ENCODE measurements at places on chromosomes 12 and 14.
A peak's percentile ranks its signal among the peaks of the same experiment; 100 is the strongest.

GRCh38 chr12:124586756-124587155 is 19.3 kb upstream of the NCOR2 start:
- DNase-seq: no peak

GRCh38 chr12:47689215-47689614 is 16.6 kb downstream of the RPAP3 start:
- no peak for DNase-seq

- DNase-seq: no peak
These were observed 1.1 kb downstream of the CARMIL3 start for GRCh38 chr14:24052656-24053547.

- no peak for DNase-seq
These were observed 57.9 kb downstream of the NAV3 start for GRCh38 chr12:77888611-77889010.

DNA sequence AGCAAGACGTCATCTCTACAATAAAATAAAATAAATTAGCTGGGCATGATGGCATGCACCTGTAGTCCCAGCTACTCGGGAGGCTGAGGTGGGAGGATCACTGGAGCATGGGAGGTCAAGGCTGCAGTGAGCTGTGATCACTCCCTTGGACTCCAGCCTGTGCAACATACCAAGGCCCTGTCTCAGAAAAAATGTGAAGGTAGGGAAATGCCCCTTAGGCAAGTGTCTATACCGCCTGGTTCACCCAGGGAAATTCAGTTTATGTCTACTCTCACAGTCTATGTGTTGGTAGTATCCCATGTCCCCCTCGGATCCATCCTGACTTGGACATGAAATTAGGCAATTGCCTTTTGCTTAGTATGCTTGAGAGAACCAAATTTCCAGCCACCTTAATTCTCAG is 88.4 kb upstream of the TMEM132C start:
- DNase-seq: no peak

DNA sequence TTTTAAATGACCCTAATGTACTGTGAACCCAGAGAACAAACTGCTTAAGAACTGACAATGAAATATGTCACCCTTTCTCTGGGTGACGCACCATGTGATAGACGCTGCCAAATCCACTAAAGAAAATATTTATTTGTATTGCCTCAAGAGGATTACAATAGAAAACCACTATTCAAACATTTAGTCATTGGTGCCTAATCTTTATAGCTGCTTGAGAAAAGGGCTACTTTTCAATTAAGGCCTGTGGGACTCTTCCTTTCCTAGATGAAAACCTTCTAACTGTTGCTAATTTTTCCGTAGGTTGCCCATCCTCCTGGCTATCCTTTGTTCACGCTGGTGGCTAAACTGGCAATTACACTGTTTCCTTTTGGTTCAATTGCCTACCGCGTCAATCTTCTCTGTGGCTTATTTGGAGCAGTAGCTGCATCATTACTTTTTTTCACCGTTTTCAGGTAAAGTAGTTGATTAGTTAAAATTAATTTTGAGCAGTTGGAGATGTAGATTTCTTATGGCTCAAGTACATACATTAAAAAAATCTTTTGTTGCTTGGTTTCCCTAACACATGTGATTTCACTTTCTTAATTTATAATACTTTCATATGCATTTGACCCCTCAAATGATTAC is 6.0 kb downstream of the TMEM260 start:
- no peak for DNase-seq

- no peak for DNase-seq
These were observed 33.7 kb downstream of the FGFR1OP2 start for GRCh38 chr12:26971963-26972362.

DNA sequence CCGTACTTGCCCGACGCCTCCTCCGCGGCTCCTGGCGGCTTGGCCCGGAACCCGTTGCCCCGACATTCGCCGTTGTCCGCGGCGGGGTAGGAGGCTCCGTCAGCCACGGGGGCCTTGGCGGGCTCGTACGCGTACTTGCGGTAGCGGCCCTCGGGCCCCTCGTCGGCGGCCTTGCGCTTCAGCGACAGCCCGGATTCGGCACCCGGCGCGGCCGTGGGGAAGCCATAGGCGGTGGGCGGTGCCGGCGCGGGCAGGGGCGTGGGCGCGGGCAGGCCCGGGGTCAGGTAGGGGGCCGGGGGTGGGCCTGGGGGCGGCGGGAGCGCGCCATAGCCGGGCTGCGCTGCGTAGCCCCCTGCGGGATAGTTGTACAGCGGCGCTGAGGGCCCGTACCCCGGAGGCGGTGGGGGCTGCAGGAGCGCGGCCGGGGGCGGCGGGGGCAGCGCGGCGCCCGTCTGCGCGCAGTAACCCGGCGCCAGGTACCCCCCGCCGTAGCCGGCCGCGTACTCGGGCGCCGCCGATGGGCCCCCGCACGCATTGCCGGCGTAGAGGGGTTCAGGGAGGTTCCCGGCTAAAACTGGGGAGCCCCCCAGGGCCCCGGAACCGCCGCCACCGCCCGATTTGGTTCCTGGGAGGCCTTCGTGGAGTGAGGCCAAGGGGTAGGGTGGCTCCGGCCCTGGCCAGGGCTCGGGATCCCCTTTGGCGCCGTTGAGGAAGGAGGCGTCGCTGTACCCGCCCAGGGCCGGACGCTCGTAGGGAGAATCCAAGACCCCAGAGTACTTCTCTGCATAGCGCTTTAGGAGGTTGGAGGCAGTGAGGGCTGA is 26.9 kb downstream of the FIGNL2 start:
- DNase-seq: no peak

- DNase-seq: peak; percentile 64
These were observed 19.9 kb downstream of the CDKN1B start for GRCh38 chr12:12736759-12737676.

DNA sequence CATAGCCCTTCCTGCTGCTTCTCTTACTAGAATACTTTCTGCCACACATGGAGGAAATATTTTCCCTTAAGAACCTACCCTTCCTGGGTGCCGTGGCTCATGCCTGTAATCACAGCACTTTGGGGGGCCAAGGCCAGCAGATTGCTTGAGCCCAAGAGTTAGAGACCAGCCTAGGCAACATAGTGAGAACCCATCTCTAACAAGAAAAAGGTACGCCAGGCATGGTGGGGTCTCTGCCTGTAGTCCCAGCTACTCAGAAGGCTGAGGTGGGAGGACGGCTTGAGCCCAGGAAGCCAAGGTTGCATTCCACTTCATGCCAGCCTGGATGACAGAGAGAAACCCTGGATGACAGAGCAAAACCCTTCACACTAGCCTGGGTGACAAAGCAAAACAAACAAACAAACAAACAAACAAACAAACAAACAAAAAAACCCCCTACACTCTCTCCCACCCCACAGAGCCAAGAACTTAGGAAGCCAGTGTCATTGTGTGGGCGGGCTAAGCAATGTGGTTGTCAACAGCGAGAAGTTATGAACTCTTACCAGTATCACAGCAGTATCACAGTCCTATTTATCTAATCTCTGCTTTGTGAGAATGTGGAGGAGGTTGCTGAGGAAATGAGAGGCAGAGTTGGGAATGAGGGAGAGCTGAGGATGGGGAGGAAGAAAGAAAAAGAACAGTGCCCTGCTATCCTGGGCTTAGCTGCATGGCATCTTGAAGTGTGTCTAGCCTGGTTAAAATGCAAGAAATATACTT is 53.8 kb upstream of the CLEC14A start:
- no peak for DNase-seq

- DNase-seq: no peak
These were observed 52.6 kb upstream of the PRMT8 start for GRCh38 chr12:3438401-3438800.

DNA sequence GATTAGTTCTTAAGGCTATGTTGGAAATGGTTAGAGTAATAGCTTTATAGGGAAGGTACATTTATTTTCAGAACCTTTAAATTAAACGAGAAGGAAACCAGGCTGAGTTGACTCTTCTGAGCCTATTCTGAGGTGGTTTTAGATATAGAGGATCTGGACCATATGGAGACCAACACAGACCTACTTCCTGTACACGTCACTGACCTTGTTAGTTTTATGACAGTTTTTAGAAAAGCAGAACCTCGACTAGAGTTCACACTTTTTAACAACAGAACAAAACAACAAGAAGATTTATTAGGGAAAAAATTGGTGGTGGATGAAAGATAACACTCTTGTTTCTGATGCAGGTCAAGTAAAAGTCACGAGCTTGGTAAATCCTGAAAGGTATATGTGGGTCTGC is 107.1 kb downstream of the NPAS3 start:
- DNase-seq: no peak

GRCh38 chr12:67400742-67401141 is 131.6 kb downstream of the CAND1 start:
- DNase-seq: no peak

GRCh38 chr14:102363182-102363943 is 622 bp downstream of the TECPR2 start:
- no peak for DNase-seq

DNA sequence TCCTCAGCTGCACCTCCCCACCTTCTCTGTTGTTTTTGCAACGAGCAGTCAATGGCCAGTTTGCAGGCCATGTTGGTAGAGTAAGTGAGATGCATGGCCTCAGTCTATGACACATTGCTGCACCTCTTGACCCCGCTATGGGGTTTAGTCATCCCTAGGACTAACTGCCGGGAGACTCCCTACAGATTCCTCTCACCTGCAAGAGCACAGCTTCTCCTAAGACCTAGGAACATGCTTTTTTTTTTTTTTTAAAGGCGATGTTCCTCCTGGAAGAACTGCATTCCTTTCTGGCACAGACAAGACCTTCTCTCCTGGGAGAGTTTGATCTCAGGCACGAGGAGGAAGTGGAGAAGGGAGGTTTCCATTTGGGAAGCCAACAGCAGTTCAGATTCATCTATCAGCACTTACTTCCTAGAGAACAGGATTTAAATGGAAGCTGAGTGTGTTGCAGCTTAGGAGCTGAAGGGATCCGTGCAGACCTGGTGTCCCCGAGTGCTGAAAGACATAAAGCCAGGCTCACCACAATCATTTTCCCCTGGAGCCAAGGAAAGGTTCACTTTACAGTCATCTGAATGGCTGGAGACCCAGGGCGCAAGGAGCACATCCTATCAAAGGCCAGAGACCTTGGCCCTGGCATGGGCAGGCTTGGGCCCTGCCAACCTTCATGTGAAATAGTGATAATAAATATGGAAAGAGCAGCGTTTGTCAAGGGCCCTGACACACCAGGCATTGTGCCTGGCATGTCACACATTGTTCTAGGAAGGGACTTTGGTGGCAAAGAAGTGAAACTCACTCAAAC is 104.1 kb downstream of the LGMN start:
- no peak for DNase-seq

GRCh38 chr12:10750385-10750727 is 27.2 kb upstream of the YBX3 start:
- DNase-seq: no peak

GRCh38 chr12:63811334-63811733 is 31.6 kb downstream of the RXYLT1 start:
- no peak for DNase-seq

GRCh38 chr12:85676816-85677749 is 159.1 kb downstream of the RASSF9 start:
- no peak for DNase-seq

DNA sequence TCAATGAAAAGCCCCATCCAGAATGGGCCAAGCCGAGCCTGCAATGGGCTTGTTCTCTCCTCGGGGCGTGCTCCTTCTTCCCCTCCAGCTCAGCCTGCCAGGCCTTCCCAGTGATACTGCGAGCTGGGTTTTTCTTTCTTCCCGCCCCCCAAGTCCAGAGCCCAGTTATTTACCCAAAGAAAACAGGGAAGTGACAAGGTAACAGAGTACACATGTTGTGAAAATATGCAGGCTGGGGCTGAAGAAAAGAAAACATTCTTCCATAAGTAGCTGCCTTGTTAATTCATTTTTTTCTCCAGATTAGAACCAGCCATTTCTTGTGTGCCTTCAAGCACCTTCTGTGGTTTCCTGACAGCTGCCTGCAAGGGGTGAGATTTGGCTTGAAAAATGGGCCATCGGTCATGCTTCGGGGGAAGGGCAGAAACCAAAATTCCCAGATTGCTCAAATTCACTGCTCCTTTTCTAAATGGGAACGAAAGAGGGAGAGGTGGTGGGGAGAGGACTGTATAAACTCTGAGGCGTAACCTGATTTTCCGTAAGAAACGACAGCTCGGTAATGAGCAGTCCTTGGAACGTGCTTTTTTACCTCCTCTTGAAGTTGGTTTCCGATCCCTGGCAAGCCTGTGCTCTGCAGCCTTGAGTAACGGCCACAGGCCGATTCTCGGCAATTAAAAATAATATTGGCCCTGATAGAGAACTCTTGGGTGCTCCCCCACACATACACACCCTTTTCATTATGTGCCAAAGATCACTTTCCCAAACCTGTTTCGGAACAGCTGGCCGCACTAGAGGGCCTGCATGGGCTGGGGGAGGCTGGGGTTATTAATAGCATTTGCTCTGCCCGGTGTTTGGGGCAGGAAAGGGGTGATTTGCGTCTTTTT is 229.4 kb downstream of the ZFP36L1 start:
- DNase-seq: no peak

GRCh38 chr14:49598485-49599300 is at the start of gene LRR1:
LRR1 (plus strand) TSS chr14:49598940; CDS start chr14:49599021, 81 bp downstream.
- DNase-seq: peak; percentile 71

DNA sequence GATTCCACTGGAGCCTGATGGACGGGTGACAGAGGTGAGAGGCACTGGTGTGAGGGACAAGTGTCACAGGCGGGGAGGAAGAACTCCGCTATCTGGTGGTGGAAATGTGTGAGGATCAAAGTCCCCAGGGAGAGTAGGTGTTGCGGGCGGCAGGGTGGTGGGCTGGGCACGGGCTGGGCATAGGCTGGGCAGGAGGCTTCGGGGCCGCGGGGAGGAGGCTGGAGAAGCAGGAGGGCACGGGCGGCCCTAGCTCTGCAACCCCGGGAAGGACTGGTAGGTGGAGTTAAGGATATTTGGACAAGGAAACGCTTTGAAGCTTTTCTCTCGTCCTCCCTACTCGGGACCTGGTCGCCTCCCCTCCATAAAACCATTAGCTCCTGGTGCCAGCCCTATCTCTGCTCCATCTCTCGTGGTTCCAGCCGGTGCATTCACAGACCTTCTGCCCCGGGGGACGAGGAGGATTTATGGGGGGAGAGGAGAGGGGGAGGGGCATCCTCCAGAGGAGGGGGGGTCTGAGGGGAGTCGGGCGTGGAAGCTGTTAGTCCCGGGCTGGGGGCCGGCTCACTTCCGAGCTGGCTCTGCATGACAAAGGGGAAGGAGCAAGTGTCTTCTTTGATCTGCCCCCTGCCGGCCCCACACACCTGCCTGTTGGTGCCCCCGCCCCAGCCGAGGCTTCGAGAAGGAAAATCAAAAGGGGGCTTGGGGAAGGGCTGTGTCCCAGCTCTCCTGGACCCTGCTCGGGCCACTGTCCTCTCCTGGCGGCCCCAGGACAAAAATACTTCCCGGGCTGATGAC is 504 bp downstream of the WNT5B start:
- DNase-seq: no peak

DNA sequence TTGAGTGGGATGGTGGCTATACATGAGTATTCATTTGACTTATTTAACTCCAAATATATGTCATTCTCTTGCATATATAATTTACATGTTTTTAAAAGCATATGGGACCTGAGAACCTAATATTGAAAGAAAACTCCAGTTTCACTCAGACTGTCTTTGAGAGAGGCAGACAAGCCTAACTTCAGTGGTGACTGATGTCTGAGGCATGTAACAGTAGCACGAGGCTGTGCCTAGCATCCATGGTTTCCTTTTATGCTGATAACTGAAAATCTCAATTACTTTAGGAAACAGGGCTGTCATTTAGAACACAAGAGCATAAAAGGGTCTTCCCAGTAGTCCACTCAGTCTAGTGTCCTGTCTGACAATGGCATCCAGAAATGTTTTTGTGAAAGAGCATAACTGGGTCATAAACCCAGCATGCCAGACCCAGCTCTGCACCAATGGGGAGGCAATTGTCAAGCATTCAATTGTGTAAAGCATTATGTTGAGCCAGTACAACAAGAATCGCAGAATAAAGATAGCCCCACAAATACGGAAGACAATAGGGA is 24.3 kb downstream of the MAPK1IP1L start:
- DNase-seq: no peak

GRCh38 chr12:72323881-72324280 is 51.7 kb downstream of the TRHDE start:
- no peak for DNase-seq

All from AML-193 (cell line).